Stimulated activated CD8-positive, alpha-beta memory T cell treated with anti-CD3 and anti-CD28 coated beads, Interleukin-4, amount 100 ng/mL, for 48 hours (primary cell): ENCODE measurements at places on chromosomes 12 and 14.
A peak's percentile ranks its signal among the peaks of the same experiment; 100 is the strongest.

DNA sequence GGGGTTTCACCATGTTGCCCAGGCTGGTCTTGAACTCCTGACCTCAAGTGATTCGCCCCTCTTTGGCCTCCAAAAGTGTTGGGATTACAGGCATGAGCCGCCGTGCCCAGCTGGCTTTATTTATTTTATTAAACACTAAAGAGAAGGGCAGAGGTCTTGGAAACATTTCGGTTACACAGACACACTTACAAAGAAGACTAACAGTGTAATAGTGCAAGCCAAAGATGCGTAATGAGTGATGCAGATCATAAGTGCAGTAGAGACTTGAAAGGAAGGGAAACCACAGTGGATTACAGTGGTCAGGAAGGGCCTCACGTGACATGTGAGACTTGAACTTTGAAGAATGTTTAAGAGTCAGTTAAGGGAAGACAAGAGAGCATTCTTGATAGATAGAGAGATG lies 33.9 kb upstream of the CDK17 start:
- peak; percentile 72 for DNase-seq

DNA sequence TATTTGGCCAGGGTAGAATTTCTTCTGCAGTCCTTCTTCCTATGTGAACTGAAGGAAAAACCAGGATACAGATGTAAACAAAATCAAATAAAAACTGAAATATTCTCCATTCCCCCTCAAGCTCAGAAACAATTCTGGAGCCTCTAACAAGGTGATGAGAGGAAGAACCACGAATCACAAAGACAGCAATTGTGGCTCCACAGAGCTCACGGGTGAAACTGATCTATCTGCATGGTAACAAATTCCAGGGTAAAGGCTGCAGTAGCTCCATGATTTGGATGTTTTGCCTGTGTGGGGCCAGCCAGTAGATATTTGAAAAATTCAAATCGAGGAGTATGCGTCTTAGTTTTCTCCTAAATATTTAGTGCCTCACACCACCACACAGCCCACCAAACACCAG lies 10.6 kb downstream of the GRIN2B start:
- DNase-seq = no peak

DNA sequence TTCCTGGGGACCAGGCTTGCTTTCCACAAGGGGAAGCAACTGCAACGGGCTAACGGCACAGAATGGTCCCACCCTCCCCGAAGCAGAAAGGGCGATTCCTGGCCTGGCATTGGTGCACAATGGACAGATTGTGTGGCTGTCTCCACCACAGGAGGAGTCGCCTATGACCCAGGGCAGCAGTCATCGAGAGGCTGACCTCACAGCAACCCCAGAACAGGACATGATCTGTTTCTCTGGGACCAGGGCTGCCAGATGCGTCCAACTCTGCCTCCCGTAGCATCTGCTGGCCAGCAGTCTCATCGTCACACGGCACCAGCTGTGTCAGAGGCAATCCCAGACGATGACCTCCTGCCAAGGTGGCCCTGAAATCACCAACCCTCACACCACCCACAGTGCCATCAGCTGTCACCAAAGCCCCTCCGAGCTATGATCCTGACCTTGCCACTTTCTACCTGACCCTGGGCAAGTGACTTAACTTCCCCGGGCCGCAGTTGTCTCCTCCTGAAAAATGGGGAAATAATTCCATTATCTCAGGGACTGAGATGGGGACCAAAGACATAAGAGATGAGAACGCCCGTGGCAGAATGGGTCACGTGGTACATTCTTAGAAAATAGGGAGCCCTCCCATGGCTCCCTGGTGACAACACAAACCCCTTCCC lies 86.7 kb downstream of the CHGA start:
- no peak for DNase-seq

GRCh38 chr14:100018482-100018881 lies 46.7 kb upstream of the EVL start:
- DNase-seq = no peak

GRCh38 chr12:92933606-92934005 lies 4.5 kb upstream of the EEA1 start:
- DNase-seq = no peak

- no peak for DNase-seq
Observed at GRCh38 chr12:94121886-94122285, 26.5 kb upstream of the PLXNC1 start.

DNA sequence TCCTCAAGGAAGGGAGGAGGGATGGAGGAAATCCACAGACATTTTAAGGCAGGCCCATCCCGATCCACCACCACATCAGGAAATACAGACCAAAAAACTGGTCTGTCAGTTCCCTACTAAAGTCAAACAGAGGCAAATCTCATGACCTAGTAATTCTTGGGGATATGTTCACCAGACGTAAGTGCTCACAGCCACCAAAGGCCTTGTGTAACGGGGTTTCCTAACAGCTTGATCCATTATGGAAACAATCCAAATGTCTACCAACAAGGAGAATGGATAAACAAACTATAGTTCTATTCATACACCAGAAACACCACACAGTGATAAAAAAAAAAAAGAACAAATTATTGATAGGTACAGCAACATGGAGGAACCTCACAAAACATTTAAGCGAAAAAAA lies 72.9 kb downstream of the PRKAB1 start:
- DNase-seq = no peak

- DNase-seq = no peak
Observed at GRCh38 chr14:79464468-79464867, 746.8 kb downstream of the DIO2 start.

GRCh38 chr14:89833120-89833532 lies 121.4 kb downstream of the EFCAB11 start:
- no peak for DNase-seq

DNA sequence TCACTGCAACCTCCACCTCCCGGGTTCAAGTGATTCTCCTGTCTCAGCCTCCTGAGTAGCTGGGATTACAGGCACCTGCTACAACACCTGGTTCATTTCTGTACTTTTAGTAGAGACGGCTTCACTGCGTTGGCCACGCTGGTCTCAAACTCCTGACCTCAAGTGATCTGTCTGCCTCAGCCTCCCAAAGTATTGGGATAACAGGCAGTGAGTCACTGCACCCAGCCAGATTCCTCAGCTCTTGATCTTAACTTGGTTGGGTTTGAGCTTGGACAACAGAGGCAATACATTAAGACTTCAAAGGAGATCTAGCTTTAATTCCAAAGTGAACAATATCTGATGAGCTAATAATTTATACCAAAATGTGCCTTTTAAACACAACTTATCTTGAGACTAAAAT lies 5.6 kb downstream of the DAZAP2 start:
- DNase-seq = no peak

- no peak for DNase-seq
Observed at GRCh38 chr12:110366321-110367142, 37.0 kb downstream of the ANAPC7 start.

- DNase-seq = no peak
Observed at GRCh38 chr12:113019025-113019424, 37.5 kb upstream of the DTX1 start.
